ENCODE measurements at places on chromosomes 5 and 9. TPM values are rescaled to one million over a fixed set of nuclear protein-coding genes. Genes with fewer than 3 reads are reported as not detected.
A peak's percentile ranks its signal among the peaks of the same experiment; 100 is the strongest.

The AMBP gene
- total RNA-seq = 0.51 TPM

The GMCL2 gene
- total RNA-seq = not detected

The TNIP1 gene
- 126 TPM for total RNA-seq

The EGFLAM gene
- total RNA-seq = 9.1 TPM

The FOXD4L3 gene
- not detected for total RNA-seq

The GABRP gene
- total RNA-seq = 0.13 TPM

The ZER1 gene
- total RNA-seq = 57.3 TPM

The KCNN2 gene
- total RNA-seq = 8.0 TPM

The QRFP gene
- total RNA-seq = not detected

The RASGRF2 gene
- 6.4 TPM for total RNA-seq

The DNAH5 gene
- 0.27 TPM for total RNA-seq

GRCh38 chr5:5373351-5373989 is 49.0 kb upstream of the ICE1 start:
- no peak for DNase-seq

GRCh38 chr5:164679461-164679860 is 1174.0 kb downstream of the MAT2B start:
- DNase-seq = no peak

GRCh38 chr9:78712903-78713613 is 416.1 kb downstream of the PSAT1 start:
- no peak for DNase-seq

GRCh38 chr9:124349675-124350493 is 65.4 kb downstream of the PSMB7 start:
- no peak for DNase-seq

- no peak for DNase-seq
Measured at GRCh38 chr9:76023715-76024195, 133.3 kb downstream of the PCSK5 start.

DNA sequence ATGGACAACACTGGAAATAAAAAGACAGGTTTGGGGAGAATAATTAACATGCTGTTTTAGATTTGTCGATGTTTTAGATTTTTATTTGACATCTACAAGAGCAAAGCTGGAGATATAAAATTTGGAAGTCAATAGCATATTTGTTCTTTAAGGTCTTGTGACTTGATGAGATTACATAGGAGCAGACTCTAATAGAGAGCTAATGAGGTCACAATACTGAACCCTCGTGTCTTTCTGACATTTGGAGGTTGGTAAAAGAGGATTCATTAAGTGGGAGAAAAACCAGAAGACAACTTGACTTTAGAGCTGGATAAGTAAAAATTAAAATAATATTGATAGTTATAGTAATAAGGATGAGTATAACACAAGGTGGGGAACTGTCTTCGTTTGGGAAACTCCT is 322.7 kb upstream of the SEMA6A start:
- no peak for DNase-seq

GRCh38 chr5:54470128-54470527 is 14.6 kb downstream of the HSPB3 start:
- no peak for DNase-seq

DNA sequence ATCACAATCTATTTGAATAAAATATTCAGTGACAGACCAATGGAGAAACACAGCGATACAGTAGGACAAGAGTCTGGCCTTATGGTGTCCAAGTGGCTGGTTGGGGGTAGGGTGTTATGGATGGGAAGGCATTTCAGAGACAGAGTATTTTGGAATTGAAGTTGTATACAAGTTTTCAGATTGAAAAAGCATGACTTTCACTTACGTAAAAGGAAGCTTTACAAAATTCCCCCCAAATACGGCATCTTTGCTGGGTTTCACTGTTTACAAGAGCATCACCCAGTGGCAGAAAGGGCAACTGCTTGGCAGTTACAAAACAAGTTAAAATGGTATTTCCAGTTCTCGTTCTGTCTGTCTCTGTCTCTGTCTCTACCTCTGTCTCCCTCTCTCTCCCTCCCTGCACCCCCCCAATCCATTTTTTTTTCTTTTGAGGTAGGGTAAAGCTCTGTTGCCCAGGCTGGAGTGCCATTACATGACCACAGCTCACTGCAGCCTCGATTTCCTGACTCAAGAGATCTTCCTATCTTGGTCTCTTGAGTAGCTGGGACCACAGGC is 86.2 kb downstream of the PTPN3 start:
- DNase-seq = no peak

DNA sequence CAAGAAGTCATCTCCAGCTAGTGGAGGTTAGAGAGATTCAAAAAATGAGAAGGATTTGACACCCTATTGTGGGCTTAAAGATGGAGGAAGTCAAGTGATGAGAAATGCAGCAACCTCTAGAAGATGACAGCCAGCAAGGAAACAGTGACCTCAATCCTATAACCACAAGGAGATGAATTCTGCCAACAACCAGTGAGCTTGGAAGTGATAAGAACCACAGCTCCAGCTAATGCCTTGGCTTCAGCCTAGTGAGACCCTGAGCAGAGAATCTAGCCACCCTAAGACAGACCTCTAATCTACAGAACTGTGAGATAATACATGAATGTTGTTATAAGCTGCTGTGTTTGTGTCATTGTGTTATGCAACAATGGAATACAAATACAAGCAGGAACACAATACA is 262.4 kb downstream of the GRIA1 start:
- DNase-seq = no peak

GRCh38 chr9:83526901-83527300 is 11.3 kb downstream of the FRMD3 start:
- no peak for DNase-seq

DNA sequence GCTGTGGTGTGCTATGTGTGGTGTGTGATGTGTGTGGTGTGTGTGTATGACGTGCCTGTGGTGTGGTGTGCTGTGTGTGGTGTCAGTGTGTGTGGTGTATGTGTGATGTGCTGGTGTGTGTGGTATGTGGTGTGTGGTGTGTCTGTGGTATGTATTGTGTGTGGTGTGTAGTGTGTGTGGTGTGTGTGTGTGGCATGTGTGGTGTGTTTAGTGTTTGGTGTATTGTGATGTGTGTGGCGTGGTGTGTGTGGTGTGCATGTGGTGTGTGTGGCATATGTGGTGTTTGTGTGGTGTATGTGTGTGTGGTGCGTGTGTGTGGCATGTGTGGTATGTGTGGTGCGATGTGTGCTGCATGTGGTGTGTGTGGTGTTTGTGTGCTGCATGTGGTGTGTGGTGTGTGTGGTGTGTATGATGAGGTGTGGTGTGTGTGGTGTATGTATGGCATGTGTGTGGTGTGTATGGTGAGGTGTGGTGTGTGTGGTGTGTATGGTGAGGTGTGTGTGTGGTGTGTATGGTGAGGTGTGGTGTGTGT is 18.3 kb upstream of the RNU6ATAC start:
- DNase-seq = no peak

GRCh38 chr9:81771571-81771970 is 82.2 kb upstream of the TLE1 start:
- no peak for DNase-seq

DNA sequence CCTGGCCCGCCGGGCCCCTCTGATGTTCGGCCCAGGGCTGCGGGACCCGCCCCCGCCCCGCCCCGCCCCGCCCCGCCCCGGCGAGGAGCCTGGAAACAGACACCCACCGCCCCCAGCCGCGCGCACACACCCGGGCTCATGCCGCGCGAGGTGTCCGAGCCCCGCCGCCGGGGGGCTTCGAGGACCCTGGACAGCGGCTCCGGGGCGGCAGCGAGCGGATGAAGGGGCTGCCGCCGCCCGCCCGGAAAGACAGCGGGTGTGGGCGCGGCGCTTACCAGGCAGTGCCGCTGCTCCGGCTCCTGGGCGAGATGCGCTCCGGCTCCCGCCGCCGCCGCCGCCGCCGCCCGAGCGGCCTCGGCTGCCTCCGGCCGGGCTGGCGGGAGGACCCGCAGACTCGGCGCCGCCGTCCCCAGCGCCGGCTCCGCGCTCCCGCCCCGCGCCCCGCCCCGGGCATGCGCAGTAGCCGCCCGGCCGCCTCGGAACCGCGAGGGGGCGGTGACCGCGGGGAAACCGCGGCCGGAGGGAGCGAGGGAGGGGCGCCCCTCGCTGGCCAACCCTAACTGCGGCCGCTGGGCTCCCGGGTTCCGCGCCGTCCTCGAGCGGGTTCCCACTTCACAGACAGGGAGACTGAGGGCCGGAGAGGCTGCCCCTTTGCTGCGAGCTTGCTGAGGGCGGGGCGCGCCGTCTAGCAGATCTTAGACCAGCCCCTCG is at the start of gene GPRIN1:
Gene GPRIN1, minus strand, starts transcription at position 433 of the 711 bp plus-strand sequence. CDS start 10,322 bp downstream, outside the sequence.
- peak; percentile 70 for DNase-seq

- DNase-seq = peak; percentile 44
Measured at GRCh38 chr5:89728750-89729149, 680.8 kb downstream of the CETN3 start.

GRCh38 chr5:118580949-118581348 is 407.4 kb downstream of the DTWD2 start:
- no peak for DNase-seq

DNA sequence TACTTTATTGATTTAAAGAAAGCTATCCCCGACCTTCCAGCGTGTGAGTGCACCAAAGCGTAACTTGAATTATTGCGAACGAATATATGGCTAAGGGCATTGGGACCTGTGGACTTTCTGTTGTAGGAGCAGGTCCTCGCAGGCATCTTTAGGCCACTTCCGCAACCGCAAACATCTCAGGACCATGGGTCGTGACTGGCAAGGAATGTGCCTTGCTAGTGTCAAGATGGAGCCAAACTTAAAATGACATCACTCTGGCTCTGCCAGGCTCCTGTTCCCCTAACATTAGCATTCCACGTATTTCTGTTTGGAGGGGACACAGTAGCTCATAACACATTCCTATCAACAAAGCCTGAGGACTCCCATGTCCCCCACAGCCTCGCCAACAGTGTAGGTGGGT is 44.1 kb upstream of the OLFM1 start:
- DNase-seq = no peak

DNA sequence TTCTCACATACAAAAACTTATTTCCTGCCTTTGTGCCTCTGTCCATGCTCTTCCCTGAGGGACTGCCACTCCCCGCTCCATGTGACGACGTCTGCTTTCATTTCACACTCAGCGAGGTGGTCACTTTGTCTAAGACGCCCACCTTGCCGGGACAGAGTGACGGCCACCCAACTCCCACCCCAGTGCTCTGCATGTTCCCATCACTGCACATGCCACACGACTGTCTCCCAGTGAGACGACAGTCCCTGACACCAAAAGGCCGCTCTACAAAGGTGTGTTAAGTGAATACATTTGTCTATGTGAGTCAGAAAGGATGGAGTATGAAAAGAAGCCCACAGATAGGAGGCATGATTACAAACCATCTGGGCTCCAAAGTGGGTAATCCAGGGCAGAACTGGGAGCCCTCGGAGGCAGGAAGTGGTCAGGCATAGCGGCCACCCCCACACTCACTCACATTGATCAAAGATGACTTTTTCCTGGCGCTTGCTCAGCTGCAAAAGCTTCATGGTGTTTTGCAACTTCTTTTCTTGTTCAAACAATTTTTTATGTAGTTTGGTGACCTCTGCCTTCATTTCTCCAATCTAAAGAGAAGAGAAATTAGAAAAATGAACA is 185.8 kb downstream of the CDK5RAP2 start:
- DNase-seq = no peak

GRCh38 chr5:104606258-104606829 is 1043.8 kb upstream of the NUDT12 start:
- no peak for DNase-seq

GRCh38 chr9:93869863-93870262 is 85.3 kb downstream of the BARX1 start:
- DNase-seq = no peak

DNA sequence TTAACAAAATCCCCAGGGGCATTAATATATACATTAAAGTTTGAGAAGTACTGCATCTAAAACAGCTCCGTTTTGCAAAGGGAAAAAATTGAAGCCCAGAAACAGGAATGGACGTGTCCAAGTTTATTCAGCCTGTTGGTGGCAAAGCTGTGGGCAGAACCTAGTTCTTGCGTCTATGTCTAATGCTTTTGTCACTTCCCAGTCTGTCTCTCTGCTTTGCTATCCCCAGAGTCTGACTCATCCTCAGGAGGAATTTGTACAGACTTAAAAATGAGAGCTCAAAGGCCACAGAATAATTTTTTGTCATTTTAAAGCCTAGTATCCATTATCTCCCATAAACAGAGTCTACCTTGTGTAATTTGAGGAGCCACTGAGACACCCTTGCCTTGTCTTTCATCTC is 330.9 kb upstream of the GRIA1 start:
- no peak for DNase-seq

GRCh38 chr5:131276072-131276471 is 12.2 kb downstream of the CDC42SE2 start:
- no peak for DNase-seq

DNA sequence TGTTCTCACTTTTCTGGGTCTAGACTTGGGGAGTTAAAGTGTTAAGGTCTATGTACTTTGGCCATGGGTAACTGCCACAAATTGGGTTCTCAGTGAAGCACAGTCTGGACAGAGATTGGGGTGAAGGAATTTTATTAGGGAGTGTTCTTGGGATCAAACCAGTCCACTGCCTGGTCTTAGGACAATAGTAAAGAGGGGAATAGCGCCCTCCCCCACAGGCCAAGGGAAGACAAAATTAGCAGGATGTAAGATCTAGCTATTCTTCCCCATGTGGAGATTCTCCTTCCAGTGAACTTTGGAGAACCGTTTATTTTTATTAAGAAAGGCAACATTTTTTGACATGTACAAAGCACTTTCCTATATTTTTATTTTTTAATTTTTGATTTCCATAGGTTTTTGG is 18.4 kb upstream of the RIC1 start:
- no peak for DNase-seq

GRCh38 chr5:127031863-127032232 is 1.5 kb upstream of the MARCHF3 start:
- no peak for DNase-seq

DNA sequence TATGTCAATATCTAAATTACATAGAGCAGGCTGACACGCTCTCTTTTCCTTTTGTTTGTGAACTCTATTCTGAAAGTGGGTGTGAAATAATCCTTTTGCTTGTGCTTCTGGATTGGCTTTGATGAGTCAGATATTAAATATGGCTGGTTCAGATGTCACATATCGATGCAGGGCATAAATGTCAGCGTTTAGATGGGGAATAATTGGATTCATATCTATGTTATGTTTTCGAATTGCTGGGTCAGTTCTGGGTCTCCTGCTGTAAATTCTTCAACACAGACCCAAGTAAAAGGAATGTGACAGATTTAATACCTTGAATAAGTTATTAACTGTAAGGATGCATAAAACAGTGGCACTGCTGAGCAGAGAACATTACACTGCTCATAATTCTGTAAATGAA is 118.7 kb upstream of the SNX2 start:
- no peak for DNase-seq
